ENCODE measurements at places on chromosomes 12 and 14.

DNA sequence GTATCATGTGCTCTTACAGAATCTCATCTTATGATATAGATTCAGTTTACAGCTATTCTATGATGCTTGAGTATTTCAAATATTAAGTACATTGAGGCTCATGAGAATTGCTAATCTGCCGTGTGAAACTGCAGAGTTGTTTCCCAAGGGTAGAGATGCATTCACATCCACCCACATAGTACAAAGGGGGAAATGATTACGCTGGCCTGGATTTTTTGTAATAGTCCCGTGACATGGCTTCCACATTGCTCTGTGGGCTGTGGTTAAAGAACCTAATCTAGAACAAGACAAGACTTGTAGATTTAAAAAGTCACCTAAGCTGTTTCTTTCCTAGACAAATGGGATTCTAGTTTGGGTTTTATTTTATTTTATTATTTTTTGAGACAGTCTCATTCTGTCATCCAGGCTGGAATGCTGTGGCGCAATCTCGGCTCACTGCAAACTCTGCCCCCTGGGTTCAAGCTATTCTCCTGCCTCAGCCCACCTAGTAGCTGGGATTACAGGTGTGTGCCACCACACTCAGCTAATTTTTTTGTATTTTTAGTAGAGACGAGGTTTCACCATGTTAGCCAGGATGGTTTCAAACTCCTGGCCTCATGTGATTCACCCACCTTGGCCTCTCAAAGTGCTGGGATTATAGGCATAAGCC is 13.0 kb upstream of the RIOX1 start:
- DNase-seq: no peak

GRCh38 chr12:50642761-50643160 is 121.1 kb upstream of the ATF1 start:
- DNase-seq: no peak

DNA sequence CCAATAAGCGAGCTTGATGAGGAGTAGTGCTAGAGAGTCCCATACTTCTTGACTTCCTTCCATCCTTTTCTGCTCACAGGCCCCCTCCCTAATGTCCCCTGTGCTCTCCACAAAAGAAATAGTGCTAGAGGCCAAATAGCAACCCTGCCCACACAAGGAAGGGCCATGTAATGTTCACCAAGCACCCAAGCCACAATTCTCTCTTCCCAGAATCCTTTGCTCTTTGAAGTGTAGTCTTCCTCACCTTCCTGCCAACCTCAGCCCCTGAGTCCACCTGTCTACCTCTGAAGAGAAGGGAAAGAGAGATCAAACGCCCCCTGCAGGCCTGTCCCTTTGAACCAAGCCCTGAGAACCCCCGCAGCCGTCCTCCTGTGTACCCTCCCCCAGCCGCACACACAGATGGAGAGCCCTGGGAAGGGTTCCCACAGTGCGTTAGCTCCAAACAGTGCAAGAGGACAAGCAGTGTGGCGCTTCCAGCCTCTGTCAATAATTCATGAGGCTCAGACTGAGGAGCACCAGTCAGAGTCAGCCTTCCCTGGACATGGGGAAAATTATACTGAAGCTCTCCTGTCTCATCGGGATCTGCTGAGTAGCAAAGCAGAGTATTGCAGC is 1.9 kb upstream of the DHRS4 start:
- DNase-seq: no peak

GRCh38 chr14:85572011-85572410 is 42.1 kb downstream of the FLRT2 start:
- no peak for DNase-seq

- DNase-seq: no peak
Observed at GRCh38 chr12:115355301-115355700, 671.3 kb upstream of the TBX3 start.

GRCh38 chr14:98069712-98070171 is 1202.3 kb downstream of the BCL11B start:
- no peak for DNase-seq

- no peak for DNase-seq
Observed at GRCh38 chr12:100610666-100611430, 37.4 kb downstream of the GAS2L3 start.

DNA sequence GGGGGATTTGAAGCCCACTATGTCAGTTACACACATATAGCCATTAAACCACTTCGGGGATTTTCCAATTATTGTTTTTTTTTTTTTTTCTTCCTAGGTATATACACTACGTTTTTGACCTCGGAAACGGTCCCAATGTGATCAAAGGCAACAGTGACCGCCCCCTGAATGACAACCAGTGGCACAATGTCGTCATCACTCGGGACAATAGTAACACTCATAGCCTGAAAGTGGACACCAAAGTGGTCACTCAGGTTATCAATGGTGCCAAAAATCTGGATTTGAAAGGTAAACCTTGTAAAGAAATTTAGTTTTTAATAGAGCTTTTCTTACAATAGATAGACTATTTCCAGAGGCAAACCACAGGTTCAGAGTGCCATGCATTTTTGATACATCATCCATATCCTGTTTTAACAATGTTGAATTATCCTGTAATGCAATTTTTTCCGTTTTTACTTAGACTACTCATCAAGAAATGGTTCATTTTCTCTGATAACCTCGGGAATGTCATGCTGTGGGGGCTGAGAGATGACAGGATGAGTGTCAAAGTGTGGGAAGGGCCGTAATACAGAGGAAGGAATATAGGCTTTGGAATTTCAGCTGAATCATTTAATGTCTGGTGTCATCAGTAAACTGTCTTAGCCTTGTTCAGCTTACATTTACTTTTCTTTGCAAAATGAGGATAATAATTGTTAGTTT is 797.1 kb downstream of the NRXN3 start:
- no peak for DNase-seq

GRCh38 chr12:121494093-121494787 is 86.6 kb downstream of the KDM2B start:
- DNase-seq: peak; percentile 33

- DNase-seq: no peak
Observed at GRCh38 chr12:69129564-69129963, 109.8 kb upstream of the CPSF6 start.

- no peak for DNase-seq
Observed at GRCh38 chr12:3069714-3070113, 7.5 kb upstream of the TSPAN9 start.

GRCh38 chr14:72604133-72604532 is 289.8 kb downstream of the DPF3 start:
- DNase-seq: no peak

DNA sequence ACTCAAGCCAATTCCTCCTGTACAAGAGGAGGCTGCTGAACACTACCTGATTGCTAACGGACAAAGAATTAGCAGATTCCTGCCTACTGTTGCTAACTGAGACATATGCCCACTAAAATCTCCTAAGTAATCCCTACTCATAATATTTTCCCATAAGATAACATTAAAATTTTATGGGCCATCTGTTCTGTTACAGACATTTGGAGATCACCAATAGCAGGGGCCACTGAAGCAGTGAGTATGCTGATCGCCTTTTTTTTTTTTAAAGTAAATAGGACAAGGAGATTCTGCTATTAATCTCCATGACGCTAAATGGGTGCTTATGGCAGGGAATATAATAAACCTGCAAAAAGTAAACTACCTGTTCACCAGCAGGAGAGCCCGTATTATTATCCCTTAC is 292.9 kb downstream of the MED13L start:
- no peak for DNase-seq

- DNase-seq: no peak
Observed at GRCh38 chr12:63021116-63021515, 86.2 kb upstream of the PPM1H start.

GRCh38 chr14:104154246-104154645 is 15.9 kb downstream of the KIF26A start:
- no peak for DNase-seq

- no peak for DNase-seq
Observed at GRCh38 chr14:106850913-106851825, 1324.8 kb downstream of the TMEM121 start.

GRCh38 chr12:131153956-131154355 is 200.2 kb downstream of the ADGRD1 start:
- no peak for DNase-seq

DNA sequence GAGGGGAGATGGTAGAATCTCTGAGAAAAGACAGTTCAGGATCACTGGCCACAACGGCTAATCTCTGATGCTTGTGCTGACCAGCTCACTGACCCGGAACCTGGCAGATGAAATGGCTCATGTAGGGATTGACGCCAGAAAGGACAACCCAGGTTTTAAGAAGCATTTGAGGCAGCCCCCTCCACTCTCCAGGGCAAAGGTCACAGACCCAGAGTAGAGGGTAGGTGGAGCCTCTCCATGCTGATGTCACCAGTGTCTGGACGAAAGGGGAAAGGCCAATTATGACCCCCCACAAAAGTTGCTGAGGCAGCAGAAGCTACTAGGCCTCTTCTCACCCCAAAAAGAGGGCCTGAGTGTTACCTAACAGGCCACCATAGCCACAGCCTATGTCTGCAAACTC is 1.2 kb downstream of the METTL1 start:
- no peak for DNase-seq

DNA sequence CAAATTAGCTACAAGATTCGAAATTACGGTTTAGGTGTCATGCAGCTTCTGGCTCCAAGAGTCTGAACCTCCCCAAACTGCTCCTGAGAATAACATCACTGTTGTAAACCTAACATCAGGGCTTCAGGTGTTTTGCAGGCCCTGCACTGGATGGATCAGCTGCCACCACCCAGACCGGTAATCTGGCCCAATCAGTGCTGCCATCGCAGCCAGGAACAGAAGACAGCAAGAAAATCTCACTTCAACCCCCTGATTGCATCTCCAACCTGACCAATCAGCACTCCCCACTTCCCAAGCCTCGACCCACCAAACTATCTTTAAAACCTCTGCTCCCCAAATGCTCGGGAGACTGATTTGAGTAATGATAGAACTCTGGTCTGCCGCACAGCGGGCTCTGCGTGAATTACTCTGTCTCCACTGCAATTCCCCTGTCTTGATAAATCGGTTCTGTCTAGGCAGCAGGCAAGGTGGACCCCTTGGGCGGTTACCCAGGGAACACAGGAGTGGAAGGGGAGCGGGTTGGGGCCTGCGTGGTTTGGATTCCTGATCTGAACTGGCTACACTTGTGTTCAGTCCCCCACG is 268.5 kb upstream of the SFSWAP start:
- DNase-seq: no peak

GRCh38 chr12:118188690-118189371 is 52.9 kb downstream of the PEBP1 start:
- no peak for DNase-seq

DNA sequence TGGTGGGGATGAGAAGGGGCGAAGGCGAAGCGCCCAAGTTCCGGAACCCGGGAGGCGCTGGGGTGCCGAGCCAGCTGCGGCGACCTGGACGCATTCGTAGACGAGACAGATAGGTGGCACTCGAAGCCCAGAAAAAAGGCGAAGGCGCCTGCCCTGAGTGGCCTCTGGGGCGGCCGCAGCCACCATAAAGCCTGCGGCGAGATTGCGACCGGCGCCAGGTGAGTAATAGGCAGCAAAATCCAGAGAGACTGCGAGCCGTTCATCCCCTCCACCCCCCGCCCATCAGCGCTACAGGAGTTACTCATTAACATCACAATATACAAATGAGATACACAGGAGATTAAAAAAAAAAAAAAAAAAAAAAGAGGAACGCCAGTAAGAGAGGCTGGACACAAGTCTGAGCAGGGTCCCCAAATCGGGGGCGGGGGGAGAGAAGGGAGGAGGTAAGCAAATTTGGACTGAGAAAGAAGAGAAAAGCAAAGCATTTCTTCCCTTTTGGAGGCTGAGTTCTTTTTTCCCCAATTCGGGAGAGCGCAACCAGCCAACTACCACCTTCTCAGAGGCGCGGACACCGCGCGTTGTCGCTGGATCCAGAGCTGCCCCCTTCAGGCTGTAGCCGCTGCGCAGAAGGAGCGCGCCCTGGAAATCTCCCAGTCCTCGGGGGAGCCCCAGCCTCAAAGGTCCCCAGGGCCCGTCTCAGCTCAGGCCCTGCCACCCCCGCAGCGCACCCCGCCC is 15.7 kb downstream of the TBX3 start:
- no peak for DNase-seq

DNA sequence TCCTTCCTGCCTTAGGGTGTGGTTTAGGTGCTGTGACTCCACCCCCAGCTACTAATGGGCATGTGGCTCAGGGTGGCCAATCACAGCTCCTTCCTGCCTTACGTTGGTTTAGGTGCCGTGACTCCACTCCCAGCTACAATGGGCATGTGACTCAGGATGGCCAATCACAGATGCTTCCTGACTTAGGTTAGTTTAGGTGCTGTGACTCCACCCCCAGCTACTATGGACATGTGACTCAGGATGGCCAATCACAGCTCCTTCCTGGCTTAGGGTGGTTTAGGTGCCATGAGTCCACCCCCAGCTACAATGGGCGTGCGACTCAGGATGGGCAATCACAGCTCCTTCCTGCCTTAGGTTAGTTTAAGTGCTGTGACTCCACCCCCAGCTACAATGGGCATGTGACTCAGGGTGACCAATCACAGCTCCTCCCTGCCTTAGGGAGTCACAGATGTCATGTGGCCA is 163.9 kb downstream of the TBX5 start:
- DNase-seq: no peak

GRCh38 chr12:42447371-42447786 is 121.4 kb downstream of the PPHLN1 start:
- DNase-seq: no peak

GRCh38 chr12:83016991-83017390 is 330.3 kb downstream of the TMTC2 start:
- DNase-seq: no peak

GRCh38 chr12:32140877-32141276 is 34.2 kb downstream of the BICD1 start:
- no peak for DNase-seq

- no peak for DNase-seq
Observed at GRCh38 chr12:103422328-103422727, 73.4 kb downstream of the C12orf42 start.

DNA sequence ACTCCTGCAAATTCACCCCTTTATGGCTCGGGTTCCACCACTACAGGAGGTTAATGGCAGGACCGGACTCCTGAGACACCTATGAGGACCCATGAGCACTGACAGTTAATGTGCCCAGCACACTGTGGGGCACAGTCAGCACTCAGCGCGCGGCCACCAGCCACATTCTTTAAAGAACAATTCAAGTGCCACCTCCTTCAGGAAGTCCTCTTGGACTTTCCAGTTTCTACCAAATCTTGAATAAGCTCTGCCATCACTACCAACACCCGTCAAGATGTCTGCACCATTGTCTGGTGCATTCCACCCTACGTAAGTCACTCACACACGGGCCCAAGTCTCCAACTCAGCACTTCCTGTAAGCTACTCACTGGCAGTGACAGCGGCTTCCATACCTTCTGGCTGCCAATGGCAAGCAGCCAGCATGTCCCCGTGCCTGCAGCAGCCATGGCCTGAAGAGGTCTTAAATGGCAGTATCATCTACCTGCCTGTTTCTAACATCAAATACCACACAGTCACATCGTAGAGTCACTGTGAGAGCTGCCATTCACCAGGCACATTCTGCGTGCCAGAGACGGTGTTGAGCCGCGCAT is 48.5 kb downstream of the CDC42BPB start:
- DNase-seq: no peak

Data from stimulated activated CD4-positive, alpha-beta T cell treated with anti-CD3 and anti-CD28 coated beads, TNF-alpha, amount 100 ng/mL, for 4 hours (primary cell).